Renal pelvis (tissue), 12 donors: ENCODE measurements at places on chromosomes 5 and 9. TPM values are rescaled to one million over a fixed set of nuclear protein-coding genes. Genes with fewer than 3 reads are reported as not detected.

Gene FAM221B
- polyA plus RNA-seq = 0.09 TPM

Gene SELENOP
- 470 TPM for polyA plus RNA-seq

DNA sequence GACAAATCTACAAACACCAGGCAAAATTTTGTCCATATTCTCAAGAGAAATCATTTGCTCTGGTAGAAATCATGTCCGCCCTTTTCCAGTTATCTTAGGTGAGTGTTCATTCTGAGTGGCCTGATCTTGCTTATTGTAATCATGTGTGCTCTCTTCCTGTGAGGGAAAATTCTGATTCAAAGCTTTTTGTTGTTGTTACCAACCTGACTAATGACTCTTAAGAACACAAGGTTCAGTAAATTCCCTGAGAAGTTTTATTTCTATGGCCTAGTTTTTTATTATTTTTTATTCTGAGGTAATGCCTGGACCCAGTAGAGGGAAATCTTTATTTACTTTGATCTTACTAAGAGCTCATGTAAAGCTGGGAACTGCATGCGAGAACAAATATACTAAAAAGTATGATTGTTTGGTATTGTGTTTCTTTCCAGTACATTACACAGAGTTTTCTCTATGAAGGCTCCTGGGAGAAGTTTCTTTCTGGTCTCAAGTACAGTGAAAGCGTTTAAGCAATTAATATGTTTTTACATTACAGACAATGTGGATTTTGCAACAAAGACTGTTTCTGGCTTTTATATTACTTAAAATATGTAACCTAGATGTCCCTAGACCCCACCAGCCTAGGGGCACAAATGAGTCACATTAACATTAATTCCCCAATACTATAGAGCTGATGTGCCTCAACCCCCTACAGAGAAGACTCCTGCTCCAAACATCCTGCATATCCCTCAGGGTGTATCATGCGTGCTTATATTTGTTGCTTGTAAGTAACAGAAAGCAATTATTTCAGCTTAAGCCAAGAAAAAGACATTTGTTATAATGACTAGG lies 138.1 kb downstream of the TMEM167A start:
- no peak for DNase-seq

GRCh38 chr9:106020186-106020585 lies 325.8 kb downstream of the TMEM38B start:
- DNase-seq = no peak

- DNase-seq = no peak
Observed at GRCh38 chr5:100797861-100798260, 105.2 kb downstream of the ST8SIA4 start.

DNA sequence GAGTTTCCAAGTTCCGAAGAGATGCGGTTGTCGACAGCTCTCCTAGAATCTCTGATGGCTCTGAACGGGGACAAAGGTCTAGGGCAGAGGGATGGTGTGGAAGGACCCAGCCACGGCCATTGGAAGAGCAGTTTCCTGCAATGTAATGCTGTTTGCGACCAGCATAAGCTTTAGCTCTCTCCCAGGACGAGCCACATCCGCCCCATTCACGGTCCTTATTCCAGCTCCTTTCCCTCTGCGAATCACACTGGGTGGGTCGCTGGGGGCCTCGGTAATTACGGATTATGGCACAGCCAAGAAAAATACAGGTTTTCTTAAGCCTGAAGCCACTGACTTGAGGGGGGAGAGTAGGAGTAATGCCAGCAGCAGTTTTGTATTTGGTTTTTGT lies 22.7 kb downstream of the ANXA2R start:
- no peak for DNase-seq
